Sigmoid colon (tissue), 7 donors: ENCODE measurements at places on chromosomes 16 and 17. TPM values are rescaled to one million over a fixed set of nuclear protein-coding genes. Genes with fewer than 3 reads are reported as not detected.

DNA sequence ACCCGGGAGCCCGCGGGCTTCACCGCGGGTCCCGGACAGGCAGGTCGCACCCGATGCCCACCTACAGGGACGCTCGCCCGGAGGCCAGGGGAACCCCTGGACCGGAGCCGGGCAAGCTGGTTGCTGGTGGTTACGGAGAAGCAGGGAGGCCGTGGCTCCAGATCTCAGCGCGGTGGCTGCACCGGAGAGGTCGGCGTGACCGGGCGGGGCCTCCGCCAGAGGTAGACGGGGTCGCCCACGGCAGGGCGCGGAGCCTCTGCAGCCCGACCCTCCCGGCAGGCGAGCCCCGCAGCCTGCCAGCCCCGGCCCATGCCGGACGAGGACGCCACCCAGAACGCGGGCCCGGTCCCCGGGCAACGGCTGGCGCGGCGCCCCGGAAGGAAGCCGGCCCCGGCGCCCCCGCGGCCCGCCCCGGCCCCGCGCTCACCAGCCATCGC, 341 bp downstream of the PCYT2 start:
- H3K27me3 ChIP-seq = no peaks in the 10 kb centered on the region
- peak overlapping the region; percentile 67 for H3K4me3 ChIP-seq
- peak; percentile 66 for DNase-seq

DNA sequence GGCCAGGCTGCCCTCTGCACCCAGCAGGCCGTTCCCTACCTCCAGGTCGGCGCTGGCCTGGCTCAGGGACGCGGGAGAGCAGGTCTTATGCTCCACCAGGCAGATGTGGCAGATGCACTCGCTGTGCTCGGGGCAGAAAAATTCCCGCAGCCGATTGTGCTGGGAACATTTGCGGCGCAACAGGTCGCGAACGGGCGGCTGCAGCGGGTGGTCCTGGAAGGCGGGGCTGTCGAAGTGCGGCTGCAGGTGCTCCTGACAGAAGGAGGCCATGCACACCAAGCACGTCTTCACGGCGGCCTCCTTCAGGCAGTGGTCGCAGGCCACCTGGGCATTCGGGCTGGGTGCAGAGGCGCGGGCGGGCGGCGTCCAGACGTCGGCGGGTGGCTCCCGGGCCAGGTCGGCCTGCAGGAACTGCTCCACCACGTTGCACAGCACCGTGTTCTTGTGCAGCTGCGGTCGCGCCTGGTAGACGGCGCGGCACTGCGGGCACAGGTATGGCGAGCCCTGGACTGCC, 439 bp downstream of the TRIM25 start:
- H3K27ac ChIP-seq = peak overlapping the region; percentile 92
- no peaks in the 10 kb centered on the region for H3K27me3 ChIP-seq
- H3K4me1 ChIP-seq = no peaks in the 10 kb centered on the region
- peaks cover 2% of the 10 kb centered on the region for H3K36me3 ChIP-seq
- DNase-seq = peak; percentile 68

DNA sequence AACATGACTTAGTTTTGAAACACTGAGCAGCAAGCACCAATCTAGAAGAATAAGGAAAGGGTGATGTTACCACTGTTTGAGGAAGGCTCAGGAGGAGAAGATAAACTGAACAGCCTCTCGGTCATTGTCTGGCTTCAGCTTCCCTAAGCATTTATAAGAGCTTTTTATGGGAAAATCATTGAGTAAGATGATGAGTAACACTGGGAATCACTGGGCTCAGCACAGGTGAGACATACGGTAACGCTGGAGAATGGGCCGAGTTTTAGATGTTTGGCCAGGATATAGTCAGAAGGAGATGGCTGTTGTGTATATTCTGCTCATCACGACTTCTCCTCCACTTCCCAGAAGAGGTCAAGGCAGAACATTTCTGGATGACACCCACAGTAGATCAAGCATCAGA, 42.2 kb upstream of the ALOX12 start:
- no peak overlapping the region for H3K4me3 ChIP-seq
- no peak for DNase-seq
- no peak overlapping the region for H3K27ac ChIP-seq
- H3K27me3 ChIP-seq = no peaks in the 10 kb centered on the region
- no peaks in the 10 kb centered on the region for H3K4me1 ChIP-seq

GRCh38 chr16:70809392-70810060, 8.6 kb upstream of the VAC14 start:
- peaks cover 28% of the 10 kb centered on the region for H3K27me3 ChIP-seq
- no peak for DNase-seq
- H3K36me3 ChIP-seq = no peaks in the 10 kb centered on the region
- H3K4me1 ChIP-seq = no peaks in the 10 kb centered on the region
- H3K27ac ChIP-seq = no peak overlapping the region
- no peak overlapping the region for H3K4me3 ChIP-seq

- DNase-seq = peak; percentile 3
- H3K27me3 ChIP-seq = no peaks in the 10 kb centered on the region
- H3K36me3 ChIP-seq = no peaks in the 10 kb centered on the region
- H3K4me3 ChIP-seq = no peak overlapping the region
These were observed 111.9 kb downstream of the GSG1L start for GRCh38 chr16:27951489-27952120.

DNA sequence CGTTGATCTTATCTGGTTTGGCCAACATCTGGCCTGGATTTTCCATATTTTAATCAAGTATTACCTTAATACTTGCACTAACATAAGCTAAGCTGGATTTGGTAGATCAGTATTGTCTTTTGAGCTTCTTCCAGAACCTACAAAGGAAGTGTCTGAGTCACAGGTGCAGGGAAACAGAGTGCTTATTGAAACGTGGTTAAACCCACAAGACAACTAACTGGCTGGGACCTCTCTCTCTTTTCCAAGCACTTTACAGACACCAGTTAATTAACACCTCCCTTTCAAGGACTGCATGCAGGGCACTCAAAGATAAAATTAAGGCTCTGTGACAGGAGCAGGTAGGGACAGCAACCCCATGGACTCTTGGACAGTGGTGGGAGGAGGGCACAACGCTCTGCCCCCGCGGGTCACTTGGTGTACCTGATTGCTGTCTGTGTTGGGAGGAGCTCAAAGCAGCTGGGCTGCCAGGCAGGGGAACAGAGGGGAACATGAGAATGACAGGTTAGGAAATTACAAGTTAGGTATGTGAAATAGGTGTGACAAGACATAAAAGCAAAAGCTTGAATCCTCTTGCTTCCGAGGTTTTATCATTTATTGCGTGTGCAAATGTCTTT, 133.7 kb upstream of the MON1B start:
- no peaks in the 10 kb centered on the region for H3K36me3 ChIP-seq
- no peak overlapping the region for H3K27ac ChIP-seq
- no peaks in the 10 kb centered on the region for H3K27me3 ChIP-seq

GRCh38 chr16:87966685-87967185, 15.5 kb downstream of the BANP start:
- no peaks in the 10 kb centered on the region for H3K27me3 ChIP-seq
- peaks cover 14% of the 10 kb centered on the region for H3K4me1 ChIP-seq
- H3K4me3 ChIP-seq = no peak overlapping the region
- H3K27ac ChIP-seq = peak overlapping the region; percentile 59
- DNase-seq = peak; percentile 73
- no peaks in the 10 kb centered on the region for H3K36me3 ChIP-seq

Gene DLX4
- not detected for polyA plus RNA-seq

Gene CCT6B
- 0.92 TPM for polyA plus RNA-seq
